Stimulated activated CD4-positive, alpha-beta T cell treated with anti-CD3 and anti-CD28 coated beads, Interleukin-1b, Interleukin-23, amount 100 ng/mL, for 1 hour (primary cell): ENCODE measurements at places on chromosomes 1 and 21.

DNA sequence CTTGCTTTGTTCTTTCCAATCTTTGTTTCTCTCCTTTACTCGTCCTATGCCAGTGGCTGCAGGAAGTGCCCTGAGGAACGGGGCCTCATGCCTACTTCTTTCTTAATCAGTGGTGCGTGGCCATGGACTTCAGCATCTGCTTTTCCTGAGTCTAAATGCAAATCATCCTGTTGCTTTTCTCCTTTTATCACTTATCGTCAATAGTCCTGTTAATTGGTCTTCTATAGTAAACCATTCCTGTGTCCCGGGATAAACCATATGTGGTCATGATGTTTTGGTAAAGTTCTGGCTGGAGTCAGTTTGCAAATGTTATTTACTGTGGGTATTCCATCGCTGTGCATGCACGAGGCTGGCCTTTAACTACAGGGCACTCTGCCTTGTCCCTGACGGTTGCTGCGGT, 47.5 kb downstream of the AGPAT3 start:
- DNase-seq, result no peak

DNA sequence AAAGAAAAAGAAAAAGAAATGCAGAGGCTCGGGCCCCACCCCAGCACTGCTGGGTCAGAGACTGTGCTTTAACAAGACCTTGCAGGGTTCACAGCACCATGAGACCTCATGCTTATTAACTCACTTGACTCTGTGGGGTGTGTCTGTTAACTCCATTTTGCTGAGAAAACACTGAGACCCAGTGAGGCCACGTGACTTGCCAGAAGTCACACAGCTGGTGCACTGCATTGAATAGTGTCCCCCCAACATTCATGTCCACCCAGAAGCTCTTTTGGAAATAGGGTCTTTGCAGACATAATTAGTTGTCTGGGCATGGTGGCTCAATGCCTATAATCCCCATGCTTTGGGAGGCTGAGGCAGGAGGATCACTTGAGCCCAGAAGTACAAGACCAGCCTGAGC, 39.7 kb downstream of the CHD5 start:
- no peak for DNase-seq

- DNase-seq, result no peak
These were observed 8.3 kb upstream of the KCNAB2 start for GRCh38 chr1:6037338-6037762.

GRCh38 chr1:4140241-4140640, 240.2 kb upstream of the C1orf174 start:
- DNase-seq, result no peak

- no peak for DNase-seq
These were observed 110.9 kb downstream of the TOMM20 start for GRCh38 chr1:235017719-235018118.

DNA sequence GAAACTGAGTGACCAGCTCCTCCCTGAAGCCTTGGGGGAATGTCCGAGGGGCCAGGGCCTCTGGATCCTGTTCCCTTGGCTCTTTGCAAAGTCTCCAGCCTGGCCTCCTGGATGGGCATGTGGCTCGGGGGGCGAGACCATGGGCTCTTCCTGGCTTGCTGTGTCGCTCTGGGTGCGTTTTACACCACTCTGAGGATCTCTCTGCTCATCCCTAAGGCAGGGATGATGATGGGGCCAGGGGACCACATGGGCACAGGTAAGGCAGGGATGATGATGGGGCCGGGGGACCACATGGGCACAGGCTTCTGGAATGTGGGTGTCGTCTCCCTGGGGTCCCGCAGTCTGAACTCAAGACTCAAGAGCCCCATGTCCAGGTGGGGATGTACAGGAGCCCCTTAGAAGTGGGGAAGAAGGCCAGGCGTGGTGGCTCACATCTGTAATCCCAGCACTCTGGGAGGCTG, 17.7 kb downstream of the TP73 start:
- DNase-seq, result no peak

GRCh38 chr1:223708001-223708359, 4.4 kb upstream of the CAPN2 start:
- DNase-seq, result no peak

DNA sequence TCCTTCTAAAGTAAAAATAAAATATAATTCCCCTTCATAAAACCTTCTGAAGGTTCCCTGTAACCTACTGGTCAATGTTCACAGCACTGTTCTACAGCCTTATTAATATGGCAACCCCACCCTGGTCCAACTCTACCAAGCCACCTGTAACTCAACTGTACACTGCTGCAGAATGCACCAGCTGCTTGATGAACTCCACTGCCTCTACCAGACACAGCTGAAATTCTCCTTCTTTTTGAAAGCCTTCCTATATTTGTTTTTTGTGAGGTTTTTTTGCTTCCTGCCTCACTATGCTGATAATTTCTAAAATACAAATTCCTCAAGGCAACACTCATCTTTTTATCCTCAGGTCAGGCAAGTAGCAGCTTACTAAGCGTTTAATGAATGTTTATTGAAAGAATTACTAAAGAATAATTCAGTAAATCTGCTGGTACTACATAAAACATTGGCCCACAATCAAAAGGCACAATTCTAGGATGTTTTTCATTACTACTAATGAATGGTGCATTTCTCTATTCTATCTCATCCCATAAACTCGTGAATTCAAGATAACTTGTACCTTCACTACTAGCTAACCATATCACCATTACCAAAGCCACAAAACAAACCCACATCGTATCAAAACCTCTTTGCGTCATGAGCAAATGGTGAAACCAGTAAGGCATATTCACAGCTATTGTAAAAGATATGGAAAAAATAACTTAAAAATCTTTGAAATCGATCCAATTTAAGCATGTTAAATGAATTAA, 2.4 kb downstream of the SSX2IP start:
- no peak for DNase-seq

- no peak for DNase-seq
These were observed 29.9 kb downstream of the HHAT start for GRCh38 chr1:210358626-210359025.

GRCh38 chr1:1270813-1271212, 2.8 kb downstream of the UBE2J2 start:
- DNase-seq, result no peak

- no peak for DNase-seq
These were observed 14.8 kb upstream of the ZNF669 start for GRCh38 chr1:247118946-247119446.
